Germinal center (tissue), 1 donor: ENCODE measurements at places on chromosomes 16 and 17.

GRCh38 chr16:57507136-57508034 lies 21.1 kb upstream of the DOK4 start:
- no peak for DNase-seq

DNA sequence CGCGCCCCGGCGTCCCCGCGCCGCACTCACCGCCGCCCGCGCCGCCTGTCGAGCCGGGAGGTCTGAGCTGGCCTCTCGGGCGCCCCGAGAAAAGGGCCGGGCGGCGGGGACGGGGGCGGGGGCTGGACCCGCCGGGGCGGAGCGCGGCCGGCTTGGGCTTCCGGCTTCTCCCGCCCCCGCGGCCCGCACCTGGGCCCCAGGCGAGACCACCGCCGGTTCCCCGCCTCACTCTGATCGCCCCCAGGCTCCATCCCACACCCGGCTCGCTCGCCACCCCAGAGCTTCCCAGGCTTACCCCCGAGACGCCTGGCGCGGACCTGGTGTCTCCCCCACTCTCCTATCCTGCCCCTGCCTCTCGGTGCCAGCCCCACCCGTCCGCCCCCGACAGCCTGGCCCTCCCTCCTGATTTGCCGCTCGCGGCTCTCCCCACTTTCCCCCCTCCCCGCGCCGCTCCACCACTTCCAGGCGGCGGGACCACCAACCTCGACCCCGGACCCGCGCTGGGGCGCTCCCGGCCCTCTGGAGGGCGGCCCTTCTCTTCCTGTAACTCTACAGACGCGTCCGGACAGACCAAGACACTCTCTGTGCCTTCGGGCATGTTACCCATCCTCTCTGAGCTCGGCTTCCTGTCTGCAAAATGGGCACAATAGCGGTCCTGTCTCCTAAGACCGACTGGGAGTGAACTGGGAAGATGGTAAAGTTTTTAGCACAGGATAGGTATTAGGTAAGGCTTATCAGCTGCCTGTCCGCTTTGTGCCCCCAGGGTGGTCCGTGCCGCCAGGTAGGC lies at the start of gene LITAF:
LITAF (minus strand) TSS at position 64 of the 787 bp plus-strand sequence. CDS start 30,189 bp downstream, outside the sequence.
- peak; percentile 71 for DNase-seq

DNA sequence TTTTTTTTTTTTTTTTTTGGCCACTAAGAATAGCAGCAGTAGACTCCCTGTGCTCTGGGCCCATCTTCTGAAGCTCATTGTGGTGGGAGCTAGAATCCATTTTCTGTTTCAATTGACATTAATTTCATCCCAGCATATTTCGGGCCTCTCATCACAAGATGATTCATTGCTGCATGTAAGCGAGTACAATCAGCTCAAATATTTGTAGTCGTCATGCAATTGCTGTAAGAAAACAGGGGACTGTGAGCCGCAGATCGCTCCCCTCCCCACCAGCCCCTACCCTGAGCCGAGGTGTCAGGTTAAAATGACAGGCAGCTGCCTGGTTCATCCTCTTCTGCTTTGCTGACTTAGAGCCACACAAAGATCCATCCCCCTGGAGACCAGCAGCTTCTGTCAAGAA lies 358.8 kb upstream of the CDH5 start:
- no peak for DNase-seq

DNA sequence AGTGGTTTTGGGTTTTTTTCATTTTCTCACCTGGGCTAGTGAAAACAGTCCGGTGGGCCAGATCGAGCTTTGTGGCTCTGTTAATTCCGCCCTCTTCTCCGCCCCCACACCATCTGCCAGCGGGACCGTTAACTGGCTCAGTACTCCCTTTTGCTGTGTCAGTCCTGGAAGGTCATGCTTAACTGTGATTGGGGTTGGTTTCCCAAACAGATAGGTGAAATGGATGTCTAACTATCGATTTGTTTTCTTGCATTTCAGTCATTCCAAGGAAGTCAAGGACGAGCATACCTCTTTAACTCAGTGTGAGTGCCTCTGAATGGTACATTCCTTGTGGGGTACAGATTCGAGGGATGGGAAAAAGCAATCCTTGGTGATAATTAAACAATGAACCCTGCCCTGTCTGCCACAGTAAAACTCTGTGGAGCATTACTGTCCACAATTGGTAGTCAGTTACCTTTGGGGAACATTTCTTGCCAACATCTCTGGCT lies 56.7 kb downstream of the YPEL2 start:
- DNase-seq: no peak

- DNase-seq: no peak
Observed at GRCh38 chr17:42520540-42520951, 15.5 kb upstream of the NAGLU start.

- DNase-seq: no peak
Observed at GRCh38 chr16:57634171-57634570, 5.7 kb downstream of the ADGRG1 start.

DNA sequence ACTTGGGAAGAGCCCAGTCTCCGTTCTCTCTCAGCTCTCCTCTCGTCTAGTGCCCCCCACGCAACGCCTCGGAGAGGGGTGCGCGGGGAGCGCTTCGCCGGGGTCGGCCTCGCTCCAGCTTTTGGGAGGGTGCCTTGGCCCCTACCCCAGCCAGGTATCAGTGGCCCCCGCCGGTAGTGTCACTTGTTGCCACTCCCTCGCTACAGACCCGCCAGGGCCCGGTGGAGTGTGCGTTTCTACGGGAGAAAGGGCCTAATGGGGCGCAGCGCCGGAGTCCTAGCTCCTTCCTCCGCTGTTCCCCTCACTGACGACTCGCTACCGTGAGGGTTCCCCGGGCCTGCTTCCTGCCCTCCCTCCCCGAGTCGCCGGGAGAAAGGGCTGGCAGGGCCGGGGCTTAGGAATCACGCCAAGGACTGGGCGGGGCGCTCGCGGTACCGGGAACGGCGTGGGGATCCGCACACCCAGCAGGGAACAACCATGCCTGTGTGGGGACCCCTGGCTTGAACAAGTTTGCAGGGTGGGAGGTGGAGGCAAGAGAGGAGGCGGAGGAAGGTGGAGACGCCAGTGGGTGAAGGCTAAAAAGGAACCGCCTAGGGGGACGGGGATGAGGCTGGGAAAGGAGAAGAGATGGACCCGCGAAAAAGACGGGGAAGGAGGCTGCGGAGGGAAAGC lies 997 bp upstream of the CDH11 start:
- DNase-seq: no peak

GRCh38 chr17:27236717-27237315 lies 57.1 kb upstream of the WSB1 start:
- peak; percentile 59 for DNase-seq
